ENCODE measurements at places on chromosomes 13 and 19.

- no peak for DNase-seq
These were observed 28.2 kb downstream of the CELF5 start for GRCh38 chr19:3252650-3253049.

GRCh38 chr13:99723878-99724277 lies 222.6 kb downstream of the TM9SF2 start:
- no peak for DNase-seq

DNA sequence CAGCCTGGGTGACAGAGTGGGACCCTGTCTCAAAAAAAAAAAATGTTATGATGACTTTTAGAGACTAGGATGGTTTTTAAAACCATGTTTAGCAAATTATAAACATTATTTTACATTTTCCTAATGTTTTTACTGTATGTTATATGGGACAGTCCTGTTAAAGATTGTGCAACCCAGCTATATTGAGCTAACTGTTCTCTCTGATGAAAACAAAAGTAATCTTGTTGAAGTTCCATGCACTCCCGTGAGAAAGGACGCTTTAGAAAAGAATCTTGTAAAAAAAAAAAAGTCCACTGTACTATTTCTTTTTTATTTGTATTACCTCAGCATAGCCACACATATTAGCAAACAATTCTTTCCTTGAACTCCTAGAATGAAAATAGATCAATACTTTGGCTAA lies 451.2 kb downstream of the DCT start:
- DNase-seq: no peak

DNA sequence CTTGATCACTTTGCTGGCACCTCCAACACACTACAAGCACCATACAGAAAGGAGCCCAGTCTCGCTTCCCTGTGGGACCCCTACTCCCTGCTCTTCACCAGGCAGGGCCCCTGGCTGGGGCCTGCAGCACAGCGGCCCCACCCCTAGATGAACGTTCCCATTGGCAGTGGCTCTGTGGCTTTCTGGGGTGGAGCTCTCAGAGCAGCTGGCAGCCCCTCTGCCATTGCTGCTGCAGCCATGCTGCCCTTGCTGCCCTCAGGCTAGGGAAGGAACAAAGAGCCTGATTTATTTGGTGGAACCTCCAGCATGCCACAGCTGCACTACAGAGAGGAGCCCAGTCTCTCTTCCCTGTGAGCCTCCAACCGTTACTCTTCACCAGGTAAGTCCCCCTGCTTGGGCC lies 5.8 kb downstream of the SIGLEC6 start:
- DNase-seq: no peak

- DNase-seq: no peak
These were observed 67.1 kb upstream of the HTR2A start for GRCh38 chr13:46963904-46964303.

GRCh38 chr19:32873247-32873959 lies 3.8 kb upstream of the SLC7A9 start:
- no peak for DNase-seq

DNA sequence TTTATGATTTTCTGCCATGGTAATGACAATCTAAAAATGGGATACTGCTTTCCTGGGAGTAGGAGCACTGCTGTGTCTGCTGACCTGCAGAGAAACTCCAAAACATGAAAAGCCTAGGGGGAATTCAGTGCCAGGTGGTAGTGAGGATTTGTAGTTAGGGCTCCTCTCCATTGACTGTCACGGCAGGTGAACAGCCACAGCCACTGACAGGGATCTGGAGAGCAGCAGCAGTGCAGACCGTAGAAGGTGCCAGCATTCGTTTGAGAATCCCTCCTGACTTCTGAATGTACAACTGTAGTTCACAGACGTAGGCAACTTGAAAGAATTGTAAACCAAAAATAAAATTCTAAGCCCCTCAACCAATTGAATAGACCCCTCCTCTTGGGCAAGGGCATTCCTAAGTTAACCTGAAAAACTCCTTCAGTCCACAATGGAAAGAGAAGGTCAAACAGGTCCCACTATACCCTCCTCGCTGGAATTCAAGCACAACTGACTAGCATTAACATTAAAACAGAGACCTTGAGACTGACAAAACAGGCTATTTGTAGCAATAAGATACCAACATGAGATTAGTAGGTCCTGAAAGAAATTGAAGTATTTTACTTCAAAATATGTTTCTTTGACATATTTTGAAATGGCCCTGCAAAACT lies 1328.8 kb downstream of the OLFM4 start:
- no peak for DNase-seq

DNA sequence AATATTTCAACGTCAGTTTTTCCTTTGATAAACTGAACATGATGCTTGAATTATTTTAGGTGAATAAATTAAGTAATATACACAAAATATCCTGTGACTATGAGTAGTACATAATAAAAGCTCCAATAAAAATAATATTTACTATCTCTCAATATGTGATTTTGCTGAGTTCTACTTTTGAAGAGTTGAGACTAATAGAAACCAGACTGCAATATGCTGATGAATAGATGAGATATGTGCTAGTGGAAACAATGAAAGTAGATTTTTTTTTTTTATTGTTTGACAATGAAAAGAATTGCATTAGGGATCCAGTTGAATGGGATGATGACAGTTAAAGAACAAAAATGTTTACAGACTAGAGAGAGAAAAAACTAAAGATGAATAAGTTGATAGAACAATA lies 16.4 kb upstream of the PCDH20 start:
- DNase-seq: no peak

GRCh38 chr13:39266426-39266825 lies 228.2 kb downstream of the NHLRC3 start:
- no peak for DNase-seq

GRCh38 chr13:97946951-97947588 lies 6.4 kb upstream of the IPO5 start:
- no peak for DNase-seq

- no peak for DNase-seq
These were observed 3.6 kb downstream of the CDADC1 start for GRCh38 chr13:49251326-49251725.

- no peak for DNase-seq
These were observed 93.2 kb downstream of the IRS2 start for GRCh38 chr13:109693213-109693612.

- DNase-seq: no peak
These were observed 2.8 kb downstream of the MADCAM1 start for GRCh38 chr19:498977-499623.

- DNase-seq: no peak
These were observed 7.3 kb upstream of the STRN4 start for GRCh38 chr19:46753420-46754155.

DNA sequence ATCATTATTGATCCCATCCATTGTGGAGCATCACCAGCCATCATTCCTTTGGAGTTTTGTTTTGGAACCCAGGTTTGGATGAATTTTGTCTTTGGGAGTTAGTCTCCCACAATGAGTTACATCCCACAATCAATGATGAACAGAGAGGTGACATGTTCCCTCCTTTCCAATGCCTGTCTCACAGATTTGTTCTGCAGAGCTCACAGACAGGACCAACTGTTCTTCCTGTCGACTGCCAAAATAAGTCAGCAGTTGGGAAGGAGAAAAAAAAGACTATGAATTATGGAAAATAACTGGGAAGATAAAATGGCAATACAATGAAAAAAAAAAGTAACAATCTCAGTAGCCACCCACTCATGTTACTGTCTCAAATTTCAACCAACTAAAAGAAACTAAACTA lies 489.1 kb downstream of the MYO16 start:
- DNase-seq: no peak

DNA sequence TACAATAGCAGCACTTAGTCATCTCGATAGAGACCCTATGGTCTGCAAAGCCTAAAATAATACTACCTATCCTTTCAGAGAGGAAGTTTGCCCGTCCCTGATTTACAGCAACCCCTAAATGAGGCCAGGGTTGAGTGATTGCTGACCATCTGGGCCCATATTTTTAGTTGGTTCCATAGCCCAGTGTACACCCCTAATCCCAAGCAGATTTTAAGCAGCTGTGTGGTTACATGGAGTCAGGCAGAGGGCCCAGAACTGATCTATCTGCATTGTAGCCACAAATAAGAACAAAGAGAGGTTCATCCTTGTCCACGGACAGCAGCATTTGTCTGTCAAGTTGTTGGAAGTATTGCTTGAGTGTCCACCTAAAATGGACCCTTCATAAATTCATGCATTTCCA lies 148.2 kb downstream of the DCT start:
- no peak for DNase-seq

DNA sequence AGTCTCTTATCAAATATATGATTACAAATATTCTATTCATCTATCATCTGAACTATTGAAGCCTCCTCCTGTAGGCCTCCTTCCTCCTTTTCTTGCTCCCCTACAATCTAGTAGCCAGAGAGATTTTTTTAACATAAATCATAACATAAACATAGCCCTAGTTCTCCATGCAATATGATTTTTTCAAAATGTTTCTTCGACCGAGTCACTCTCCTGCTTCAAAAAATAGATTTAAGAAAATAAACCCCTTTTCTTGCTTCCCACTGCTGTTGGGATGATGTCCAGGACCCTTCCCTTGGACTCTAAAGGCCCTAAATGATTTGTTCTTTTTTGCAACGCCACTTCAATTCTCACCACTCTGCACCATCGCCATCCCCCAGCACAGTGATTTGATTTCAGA lies 319.7 kb upstream of the TSHZ3 start:
- DNase-seq: no peak

GRCh38 chr13:56066321-56066720 lies 1074.4 kb upstream of the PRR20A start:
- DNase-seq: no peak

DNA sequence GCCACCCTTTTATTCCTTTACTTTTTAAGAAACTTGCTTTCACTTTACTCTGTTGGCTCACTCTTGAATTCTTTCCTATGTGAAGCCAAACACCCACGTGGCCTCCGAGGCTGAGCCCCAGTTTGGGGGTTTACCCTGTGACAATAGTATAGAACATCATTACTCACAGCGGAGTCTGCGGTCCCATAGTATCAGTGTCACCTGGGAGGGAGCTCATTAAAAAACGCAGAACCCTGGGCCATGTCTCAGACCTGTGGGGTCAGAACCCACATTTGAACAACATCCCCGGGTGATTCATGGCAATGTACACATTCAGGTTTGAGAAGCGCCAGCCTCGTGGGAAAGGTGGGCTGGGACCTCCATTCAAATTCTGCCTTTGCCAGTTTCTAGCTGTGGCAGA lies 36.0 kb upstream of the UBL3 start:
- no peak for DNase-seq

Measured in NCI-H187 treated with DMSO at 0.1 percent for 48 hours (cell line).